ENCODE measurements at places on chromosomes 4 and X.

DNA sequence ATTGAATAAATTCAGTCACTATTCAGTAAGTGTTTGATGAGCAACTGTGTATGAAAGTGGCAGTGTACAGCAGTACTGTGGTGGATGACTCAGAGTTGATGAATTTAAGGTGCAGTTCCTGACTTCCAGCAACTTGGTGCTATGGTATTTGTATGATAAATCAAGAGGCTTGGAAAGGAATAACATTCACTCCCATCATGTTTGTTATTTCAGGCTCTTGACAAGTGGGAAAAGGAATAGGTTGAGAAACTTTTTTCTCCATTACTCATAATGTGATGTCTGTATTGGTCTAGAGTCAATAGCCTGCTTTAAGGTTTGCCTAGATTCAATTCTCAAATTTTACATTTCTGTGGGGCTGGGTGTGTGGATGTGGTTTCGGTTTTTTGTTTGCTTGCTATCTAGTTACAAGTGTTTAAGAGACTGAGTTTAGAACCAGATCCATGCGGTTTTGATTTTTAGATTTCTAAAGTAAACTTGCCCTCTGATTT lies 35.1 kb upstream of the CYP2U1 start:
- no peak for DNase-seq

- no peak for DNase-seq
Measured at GRCh38 chrX:85017721-85018120, 14.0 kb downstream of the APOOL start.

GRCh38 chr4:40299811-40300292 lies 35.3 kb upstream of the CHRNA9 start:
- DNase-seq: no peak

DNA sequence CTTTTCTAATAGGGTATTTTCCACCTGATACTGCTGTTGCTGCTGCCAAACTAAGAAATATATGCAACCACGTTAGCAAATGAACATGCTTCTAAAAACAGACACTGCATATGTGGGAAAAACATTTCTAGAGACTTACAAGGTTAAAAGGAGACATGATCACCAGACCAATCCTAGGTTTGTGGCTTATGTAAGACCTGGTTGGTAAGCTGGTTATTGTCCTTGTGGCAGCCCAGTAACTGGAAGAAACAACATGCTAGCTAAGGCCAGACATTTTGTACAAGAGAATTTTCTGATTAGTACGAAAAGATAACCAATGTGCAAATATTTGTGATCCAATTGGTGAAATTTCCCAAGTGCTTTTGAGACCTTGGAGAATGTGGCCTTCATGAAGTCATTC lies 112.0 kb downstream of the AFF2 start:
- no peak for DNase-seq

- no peak for DNase-seq
Measured at GRCh38 chr4:38040619-38041018, 80.4 kb downstream of the PTTG2 start.

DNA sequence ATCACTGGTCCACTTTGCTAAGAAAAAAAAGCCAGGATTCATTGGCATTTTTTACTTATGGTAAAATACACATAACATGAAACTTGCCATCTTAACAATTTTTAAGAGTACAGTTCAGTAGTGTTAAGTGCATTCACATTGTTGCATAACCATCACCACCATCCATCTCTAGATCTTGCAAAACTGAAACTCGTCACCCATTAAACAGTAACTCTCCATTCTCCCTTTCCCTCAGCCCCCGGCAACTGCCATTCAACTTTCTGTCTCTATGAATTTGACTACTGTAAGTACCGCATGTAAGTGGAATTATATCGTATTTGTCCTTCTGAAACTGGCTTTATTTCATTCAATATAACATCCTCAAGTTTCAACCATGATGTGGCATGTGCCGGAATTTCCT lies 56.3 kb upstream of the LNX1 start:
- no peak for DNase-seq

GRCh38 chrX:133681421-133681820 lies 266.1 kb upstream of the GPC4 start:
- no peak for DNase-seq

- no peak for DNase-seq
Measured at GRCh38 chr4:34371676-34372075, 1872.6 kb downstream of the ARAP2 start.

DNA sequence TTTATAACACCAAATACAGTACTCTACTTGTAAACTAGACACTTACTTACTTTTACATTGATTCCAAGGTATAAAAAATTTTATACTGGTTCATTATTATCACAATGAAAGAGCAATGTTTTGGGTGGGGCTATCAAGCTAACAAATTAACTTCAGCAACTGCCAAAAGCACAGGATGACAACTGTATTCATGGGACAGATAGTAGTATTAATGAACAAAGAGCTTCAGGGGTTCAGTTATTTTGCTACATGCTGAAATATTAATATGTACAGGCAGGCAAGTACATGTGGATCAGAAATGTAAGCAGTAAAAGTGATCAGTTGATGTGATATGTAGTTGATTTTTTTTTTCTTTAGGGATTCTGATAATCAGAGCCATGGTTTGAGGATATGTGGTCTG lies 112.9 kb downstream of the NAA11 start:
- DNase-seq: no peak

DNA sequence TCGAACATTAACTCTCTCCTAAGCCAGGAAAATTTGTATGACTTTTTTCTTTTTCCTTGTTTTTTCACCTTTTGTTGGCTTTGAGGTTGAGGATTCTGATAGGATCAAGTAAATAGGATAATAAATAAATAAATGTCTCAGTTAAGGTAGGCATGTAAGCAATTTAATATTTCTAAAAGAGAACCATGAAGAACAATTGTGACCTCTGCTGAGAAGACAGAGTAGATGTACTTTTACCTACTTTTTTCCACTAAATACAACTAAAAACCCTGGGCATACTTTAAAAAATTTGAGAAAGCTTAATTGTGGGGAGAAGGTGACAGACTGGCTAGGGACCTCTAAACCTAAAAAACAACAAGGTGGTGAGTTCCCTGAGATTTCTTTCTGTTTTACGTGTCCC lies 31.6 kb upstream of the CLNK start:
- DNase-seq: no peak

- DNase-seq: no peak
Measured at GRCh38 chr4:182925298-182925757, 8.1 kb upstream of the DCTD start.

- DNase-seq: no peak
Measured at GRCh38 chr4:74794382-74795010, at the start of gene BTC. BTC (minus strand) TSS chr4:74794523; CDS start chr4:74794325, 198 bp downstream.
